ENCODE measurements at places on chromosomes 6 and 20. TPM values are rescaled to one million over a fixed set of nuclear protein-coding genes. Genes with fewer than 3 reads are reported as not detected.

GRCh38 chr6:25369433-25370177, 90.4 kb downstream of the CARMIL1 start:
- peak; percentile 83 for DNase-seq

GRCh38 chr6:53701333-53702218, 36.0 kb upstream of the KLHL31 start:
- no peak for DNase-seq

DNA sequence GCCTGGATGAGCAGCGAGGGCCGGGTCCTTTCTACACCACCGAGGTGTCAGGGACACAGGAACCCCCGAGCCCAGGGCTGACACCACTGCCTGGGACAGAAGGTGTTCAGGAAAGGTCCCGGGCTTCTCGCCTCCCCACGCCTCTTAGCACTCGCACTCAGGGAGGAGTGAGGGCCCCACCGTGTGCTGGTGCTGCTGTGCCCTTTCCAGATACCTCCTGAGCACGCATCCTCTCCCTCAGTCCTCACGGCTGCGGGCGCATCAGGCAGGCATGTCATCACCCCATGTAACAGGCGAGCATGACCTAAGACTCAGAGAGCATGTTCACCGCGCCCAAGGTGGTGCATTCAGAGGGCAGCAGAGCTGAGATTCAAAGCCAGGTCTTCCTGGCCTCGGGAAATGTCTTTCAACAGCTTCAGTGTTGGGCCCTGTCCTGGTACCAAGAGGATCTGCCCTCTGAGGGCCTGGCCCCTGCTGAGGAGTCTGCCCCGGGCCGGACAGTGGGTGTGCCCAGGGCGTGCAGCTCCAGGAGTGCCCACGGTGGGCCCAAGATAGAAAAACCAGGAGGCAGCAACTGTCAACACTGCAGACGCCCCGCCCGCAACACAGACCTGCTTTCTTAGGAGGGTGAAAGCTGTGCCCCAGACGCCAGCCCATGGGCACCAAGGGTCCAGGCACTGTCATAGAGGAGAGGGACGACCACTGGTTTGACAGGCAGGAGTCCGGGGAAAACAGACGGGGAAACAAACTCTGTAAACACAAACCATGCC, 29.2 kb downstream of the TGM2 start:
- no peak for DNase-seq

DNA sequence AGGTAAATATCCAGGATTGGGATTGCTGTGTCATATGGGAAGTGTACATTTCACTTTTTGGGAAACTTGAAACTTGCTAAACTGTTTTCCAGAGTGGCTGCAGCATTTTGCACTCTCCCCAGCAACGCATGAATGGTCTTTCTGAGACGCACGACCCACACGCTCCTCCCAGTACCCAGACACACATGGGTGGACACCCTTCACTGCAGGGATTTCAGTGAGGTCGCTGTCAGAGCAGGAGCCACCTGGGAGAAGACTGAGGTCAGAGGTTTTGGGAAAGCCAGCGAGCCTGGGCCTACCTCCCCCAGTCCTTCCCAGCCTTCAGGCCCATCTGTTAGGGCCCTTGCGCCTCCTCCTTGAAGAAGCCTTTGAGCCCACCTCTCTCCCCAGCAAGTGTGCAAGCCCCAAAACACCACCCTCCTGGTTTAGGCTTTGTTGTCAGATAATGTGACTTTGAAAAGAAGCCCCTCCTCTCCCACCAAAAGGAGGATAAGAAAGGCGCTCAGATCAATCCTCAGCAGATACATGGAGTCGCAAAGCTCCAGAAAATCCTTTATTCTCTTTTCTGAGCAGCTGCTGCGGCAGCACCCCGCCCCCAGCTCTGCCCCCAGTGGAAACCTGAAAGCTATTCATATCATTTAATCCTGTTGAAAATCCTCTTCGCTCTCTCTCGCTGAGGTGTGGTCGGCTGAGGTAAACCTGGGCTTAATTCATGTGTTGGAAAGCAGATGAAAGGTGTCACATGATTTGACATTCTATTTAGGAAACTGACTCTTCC, 12.7 kb upstream of the JAG1 start:
- no peak for DNase-seq

DNA sequence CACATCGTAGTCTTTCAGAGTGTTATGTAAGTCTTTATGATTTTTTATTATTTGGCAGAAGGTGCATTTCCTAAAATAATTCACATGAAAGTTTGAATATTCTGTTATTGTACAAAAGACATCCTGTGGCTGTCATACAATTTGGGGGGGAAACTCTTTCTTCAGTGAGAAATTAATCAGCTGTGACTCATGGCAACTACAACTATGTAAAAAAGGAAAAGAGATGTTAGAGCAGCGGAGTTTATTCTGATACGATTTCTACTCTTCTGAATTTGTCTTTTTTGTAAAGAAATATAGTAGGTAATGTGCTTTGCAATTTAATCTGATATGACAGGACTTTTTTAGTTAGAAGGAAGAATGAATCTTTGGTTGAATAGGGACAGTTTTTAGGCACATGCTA, 14.2 kb downstream of the COL19A1 start:
- DNase-seq: no peak

GRCh38 chr6:145947108-145947720, 16.9 kb downstream of the SHPRH start:
- DNase-seq: no peak

The IL17A gene
- total RNA-seq: not detected
